ENCODE measurements at places on chromosomes 11 and 22. TPM values are rescaled to one million over a fixed set of nuclear protein-coding genes. Genes with fewer than 3 reads are reported as not detected.

DNA sequence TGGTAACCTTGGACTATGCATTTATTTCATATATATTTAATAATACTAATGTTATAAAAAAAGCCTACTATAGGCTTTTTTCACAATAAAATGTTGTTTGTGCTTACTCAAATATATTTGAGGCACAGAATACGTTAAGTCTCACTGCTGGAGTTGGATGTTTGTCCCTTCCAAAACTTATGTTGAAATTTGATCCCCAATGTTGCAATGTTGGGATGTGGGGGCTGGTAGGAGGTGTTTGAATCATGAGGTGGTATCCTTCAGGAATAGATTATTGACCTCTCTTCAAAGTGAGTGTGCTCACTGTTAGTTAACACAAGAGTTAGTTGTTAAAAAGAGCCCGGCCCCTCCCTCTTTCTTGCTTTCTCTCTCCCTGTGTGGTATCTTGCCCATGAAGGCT lies 1295.9 kb downstream of the JRKL start:
- no peak for DNase-seq

GRCh38 chr11:39327302-39327701 lies 2132.2 kb downstream of the LRRC4C start:
- no peak for DNase-seq

Gene CRYBB2
- not detected for total RNA-seq

Gene KCNJ5
- not detected for total RNA-seq

DNA sequence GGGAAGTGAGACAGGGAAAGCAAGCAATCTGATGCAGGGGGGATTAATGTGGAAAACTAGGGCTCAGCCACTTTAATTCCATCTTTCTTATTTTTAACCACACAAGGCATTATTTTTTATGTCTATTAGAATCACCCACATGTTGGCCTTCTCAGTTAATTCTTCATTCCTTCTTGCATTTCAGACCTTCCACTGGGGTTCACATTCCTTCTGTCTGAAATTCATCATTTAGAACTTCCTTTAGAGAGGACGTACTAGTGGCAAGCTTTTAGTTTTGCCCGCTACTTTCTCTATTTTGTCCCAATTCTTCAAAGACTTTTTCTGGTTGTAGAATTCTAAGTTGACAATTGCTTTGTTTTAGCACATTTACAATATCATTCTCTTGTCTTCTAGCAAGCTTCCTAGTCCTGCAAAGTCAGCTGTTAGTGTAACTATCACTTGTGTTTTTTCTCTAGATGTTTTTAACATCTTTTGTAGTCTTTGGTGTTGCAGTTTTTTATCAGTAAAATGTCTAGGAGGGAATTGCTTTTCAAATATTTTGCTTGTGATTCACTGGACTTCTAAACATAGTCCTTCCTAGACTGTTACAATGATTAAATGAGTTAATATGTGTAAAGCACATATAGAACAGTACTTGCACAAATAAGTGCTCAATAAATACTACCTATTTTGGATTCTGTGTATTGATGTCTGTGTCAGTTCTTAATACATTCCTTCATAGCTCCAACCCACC lies 5.5 kb upstream of the NNMT start:
- no peak for DNase-seq

- no peak for DNase-seq
Measured at GRCh38 chr11:121917482-121917881, 198.5 kb downstream of the BLID start.

Gene PRODH
- total RNA-seq: not detected

- no peak for DNase-seq
Measured at GRCh38 chr11:30861064-30861463, 274.9 kb upstream of the MPPED2 start.

DNA sequence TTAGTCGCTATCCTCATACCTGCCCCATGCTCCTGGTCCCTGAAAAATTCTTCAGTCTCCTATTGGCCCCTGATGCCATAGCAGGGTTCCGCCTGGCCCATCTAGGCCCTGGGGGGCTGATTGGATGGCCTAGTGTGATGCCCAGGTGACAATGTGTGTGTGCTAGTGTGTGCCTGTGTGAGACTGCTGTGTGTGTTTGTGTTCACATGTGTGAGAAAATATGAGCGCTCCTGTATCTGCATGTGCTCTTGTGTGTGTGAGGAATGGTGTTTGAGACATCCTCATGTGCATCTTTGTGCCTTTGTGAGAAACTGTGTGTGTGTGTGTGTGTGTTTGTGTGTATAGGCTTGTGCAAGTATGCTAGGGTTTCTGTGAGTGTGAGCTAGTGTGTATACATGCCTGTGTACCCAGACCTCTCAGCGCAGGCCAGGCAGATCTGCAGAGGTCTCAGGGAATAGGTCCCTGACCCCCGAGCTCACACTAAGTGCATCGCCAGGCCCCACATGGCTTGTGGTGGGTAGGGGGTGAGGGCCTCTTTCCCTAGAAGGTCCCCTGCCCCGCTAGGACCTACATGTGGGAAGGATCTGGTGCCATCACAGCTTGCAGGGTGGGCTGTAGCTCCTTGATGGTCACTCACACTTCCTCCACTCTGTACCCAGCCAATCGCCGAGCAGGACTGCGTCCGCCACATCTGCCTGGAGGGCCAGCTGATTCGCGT lies 64.6 kb downstream of the OTOG start:
- no peak for DNase-seq

- DNase-seq: no peak
Measured at GRCh38 chr11:15841931-15842740, 514.2 kb downstream of the SOX6 start.

DNA sequence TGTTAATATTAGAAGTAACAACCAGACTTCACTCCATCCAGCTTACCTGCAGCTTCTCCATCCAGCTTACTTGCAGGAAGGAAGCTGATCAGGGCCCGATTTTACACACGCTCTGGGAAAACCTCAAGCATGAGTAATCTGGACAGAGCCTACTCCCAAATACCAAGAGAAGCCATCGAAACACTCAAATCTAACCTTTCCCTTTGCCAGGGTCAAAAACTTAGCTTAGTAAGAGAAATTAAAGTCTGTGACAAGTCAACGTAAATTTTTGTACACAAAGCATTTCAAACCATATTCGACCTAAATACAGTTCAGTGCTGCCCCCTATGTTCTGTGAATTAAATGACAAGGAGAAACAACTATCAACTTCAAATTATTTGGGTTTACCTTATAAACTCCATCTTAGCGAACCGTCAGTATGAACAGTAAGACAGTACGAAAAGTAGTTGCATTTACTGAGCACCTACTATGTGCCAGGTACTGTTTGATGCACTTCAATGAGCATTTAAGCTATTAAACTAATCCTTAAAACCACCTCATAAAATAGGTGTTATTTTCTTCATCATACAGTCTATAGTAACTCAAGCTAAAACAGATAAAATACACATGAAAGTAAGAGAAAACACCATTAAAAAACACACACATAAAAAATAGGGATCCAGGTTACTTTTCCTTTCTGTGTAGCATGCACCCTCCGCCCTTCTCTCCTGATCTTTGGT lies 36.9 kb downstream of the ARFGAP3 start:
- no peak for DNase-seq

DNA sequence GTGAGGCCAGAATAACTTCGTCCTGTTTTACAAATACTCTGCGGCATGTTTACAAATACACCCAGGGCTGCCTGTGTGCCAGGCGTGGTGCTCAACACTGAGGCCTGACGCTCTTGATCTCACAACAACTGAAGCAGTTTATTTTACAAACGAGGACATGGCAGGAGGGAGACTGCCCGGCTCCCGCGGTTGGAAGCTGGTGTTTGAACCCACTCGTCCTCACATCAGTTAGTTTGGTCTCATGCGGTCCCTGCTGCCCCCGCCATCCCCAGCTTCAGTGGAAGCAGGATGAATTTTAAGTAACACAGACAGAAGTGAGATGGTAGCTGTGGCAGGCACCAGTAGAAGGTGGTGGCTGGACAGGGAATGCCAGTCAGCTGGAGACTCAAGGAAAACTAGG lies 16.4 kb downstream of the KIAA0930 start:
- no peak for DNase-seq

DNA sequence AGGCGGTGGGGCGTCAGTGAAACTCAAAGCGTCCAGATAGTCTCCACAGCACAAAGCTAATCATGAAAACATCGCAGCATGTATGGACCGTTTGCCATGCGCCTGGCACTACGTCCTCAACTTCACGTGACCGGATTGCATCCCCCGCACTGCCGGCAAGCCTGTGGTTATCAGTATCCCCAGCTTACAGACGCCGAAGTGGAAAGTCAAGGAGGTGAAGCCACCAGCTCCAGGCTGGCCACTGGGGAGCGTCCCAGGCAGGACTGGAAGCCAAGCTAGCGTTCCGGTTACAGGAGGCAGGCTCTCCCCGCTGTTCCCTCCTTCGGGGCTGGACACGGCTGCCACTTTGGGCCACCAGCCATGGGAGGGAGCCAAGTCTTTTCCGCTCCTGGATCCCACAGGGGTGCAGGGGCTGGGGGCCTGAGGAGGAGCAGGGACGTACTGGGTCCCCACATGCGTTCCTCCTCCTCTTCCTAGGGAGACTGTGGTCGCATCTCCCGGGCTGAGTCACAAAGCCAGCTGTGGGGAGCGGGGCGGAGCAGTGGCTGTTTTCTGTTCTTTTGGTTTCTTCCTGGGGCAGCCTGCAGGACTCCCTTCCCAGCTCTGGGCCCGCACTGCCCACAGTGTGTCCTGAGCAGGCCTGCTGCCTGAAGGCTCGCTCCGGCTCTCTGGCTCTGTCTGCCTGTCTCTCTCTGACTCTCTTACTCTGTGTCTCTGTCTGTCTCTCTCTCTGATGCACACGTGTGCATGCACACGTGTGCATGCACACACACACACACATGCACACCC lies 4.3 kb upstream of the OSBPL5 start:
- peak; percentile 38 for DNase-seq

Gene OTOG
- not detected for total RNA-seq

Gene DKK3
- 228 TPM for total RNA-seq

Gene WEE1
- total RNA-seq: 34.8 TPM

Gene IGF2
- not detected for total RNA-seq

Gene HTR3B
- total RNA-seq: not detected

GRCh38 chr11:100619484-100619883 lies 67.6 kb upstream of the ARHGAP42 start:
- DNase-seq: no peak

Gene LRRC55
- not detected for total RNA-seq

DNA sequence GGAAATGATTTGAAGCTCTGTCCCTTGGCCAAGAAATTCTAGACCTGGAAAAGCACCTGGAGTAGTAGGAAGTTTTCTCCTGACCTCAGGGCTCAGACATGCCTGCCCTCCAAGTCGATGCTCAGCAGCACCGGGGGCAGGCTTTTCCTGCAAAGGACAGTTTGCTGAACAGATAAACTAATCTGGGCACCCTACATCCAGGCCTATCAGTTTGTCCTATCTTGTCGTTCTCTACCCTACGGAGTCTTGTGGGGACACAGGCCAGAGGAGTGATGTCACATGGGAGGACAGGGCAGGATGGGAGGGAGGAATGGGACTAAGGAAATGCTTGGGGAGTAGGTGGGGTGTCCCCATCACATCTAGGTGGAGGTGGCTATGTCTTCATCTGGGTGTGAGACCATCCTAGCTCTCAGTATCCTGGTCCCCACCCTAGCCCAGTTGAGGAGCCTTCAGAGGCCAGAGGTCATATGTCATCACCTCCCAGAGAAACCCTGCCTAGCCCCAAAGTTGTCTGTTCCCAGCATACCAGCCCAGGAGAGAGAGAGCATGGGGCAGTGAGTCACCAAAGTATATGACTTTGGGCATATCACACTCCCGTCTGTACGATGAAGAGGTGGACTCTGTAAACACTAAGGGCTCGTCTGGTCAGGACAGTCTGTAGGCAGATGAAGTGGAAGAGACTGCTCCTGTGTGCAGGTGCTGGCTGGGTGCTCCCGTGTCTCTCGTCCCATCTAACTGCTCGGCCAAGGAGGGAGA lies 18.1 kb upstream of the FCHSD2 start:
- DNase-seq: no peak

DNA sequence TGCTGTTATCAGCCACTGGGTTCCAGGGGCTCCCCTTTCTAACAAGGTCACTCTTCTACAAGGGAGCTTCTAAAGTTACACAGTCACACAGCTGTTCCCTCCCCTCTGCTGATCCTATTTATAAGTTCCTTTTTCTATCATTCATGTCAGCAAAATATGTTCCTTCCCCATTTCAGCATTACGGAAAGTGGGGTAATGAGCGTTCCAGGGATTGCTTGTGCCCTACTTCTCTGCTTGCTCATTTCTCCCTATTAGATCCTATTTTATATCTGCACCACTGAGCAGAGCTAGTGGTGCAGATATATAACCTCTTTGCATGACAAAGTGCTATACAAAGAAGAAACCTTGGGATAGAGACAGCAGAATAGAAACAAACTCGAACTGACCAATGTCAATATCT lies 22.7 kb upstream of the PLEKHB1 start:
- no peak for DNase-seq

GRCh38 chr11:120643284-120643683 lies 131.7 kb downstream of the GRIK4 start:
- no peak for DNase-seq

Gene RFPL2
- not detected for total RNA-seq

DNA sequence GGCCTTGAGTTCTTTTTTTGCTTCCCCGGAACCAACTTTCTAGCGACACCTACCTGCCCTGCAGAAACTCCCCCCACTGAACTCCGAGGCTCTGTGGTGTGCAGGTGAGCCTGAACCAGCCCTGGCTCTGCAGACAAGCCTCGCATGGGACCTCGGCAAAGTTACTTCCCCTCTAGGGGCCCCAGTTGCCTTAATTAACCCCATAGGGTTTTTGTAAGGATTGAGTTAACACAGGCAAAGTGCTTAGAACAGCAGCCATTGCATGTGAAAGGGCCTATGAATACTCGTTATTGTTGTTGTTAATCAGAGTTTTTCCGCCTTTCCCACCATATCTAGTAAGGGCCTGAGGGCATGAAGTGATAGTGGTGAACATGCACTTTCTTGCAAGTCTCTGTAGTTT lies 12.6 kb upstream of the SYT13 start:
- no peak for DNase-seq

Gene PGA5
- total RNA-seq: not detected

GRCh38 chr11:69837791-69838190 lies 18.6 kb upstream of the FGF3 start:
- DNase-seq: no peak

- DNase-seq: no peak
Measured at GRCh38 chr11:60164550-60165075, 18.3 kb downstream of the MS4A6A start.

- no peak for DNase-seq
Measured at GRCh38 chr11:13225038-13226001, 52.3 kb upstream of the BMAL1 start.

DNA sequence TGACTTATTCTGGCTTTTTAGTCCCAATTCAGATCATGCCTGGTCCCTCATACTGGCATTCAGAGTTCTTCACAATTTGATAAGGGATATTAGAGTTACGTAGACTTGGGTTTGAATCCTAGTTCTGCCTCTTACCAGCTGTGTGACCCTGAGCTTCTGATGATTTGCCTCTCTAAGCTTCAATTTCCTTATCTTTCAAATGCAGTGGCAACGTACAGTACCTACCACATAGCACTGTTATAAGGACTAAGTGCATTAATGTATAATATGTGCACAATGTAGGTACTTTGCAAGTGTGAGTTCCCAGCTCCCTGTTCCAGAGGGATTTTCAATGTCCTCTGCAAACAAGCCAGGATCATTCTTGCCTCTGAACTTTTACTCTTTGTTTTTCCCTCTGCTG lies 7.3 kb downstream of the RHOG start:
- no peak for DNase-seq

GRCh38 chr11:69272831-69273485 lies 21.0 kb upstream of the MYEOV start:
- DNase-seq: no peak

Gene OR51V1
- not detected for total RNA-seq
